T-cell (primary cell): ENCODE measurements at places on chromosomes 5 and 9.

DNA sequence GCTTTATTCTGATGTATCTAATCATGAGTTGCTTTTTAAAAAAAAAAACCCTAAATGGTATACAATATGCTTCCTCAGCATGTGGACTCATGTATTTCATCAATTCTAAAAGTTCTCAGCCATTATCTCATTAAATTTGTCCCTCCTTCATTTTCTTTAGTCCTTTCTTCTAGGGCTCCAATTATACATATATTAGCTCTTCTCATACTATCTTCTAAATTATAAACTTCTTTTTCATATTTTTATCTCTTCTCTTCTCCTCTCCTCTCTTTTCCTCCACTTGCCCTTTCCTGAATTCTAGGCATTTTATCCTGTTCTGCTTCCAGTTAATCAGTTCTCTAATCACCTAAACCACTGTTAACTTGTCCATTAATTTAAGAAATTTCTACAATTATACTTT lies 55.0 kb upstream of the IL33 start:
- no peak for DNase-seq

DNA sequence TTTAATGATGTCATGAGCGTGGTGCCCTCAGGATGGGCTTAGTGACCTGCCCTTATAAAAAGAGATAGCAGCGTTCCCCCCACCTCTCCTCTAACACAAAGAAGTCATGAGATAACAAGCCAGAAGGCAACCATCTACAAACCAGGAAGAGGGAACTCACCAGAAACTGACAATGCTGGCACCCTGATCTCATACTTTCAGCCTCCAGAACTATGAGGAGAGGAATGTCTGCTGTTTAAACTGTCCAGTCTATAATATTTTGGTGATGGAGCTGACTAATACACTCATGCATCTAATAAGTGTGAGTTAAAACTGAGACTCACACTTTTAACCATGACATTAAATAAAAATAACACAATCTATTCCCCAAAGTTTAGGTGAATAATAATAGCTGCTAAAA lies 156.1 kb upstream of the SPEF2 start:
- DNase-seq: no peak

GRCh38 chr5:73459366-73459765 lies 10.8 kb upstream of the FOXD1 start:
- DNase-seq: no peak

DNA sequence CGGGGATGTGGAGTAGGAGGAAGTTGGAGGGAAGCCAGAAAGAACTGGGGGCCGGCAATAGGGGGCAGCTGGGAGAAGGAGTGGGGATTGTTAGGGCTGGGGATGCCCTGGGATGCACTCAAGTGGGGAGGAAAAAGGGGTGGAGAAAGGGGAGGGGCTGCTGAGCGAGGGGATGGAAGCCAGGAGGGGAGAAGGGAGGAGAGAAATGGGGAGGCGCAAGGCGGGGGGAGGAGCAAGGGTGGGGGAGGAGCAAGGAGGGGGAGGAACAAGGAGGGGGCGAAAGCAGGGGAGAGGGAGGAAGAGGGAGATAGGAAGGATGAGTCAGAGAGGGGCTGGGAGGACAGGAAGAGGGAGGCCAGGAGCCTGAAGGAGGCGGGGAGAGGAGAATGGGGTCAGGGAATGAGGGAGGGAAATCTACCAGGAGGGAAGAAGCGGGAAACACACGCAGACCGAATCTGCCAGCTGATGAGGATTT lies 1.6 kb downstream of the IRX4 start:
- DNase-seq: no peak
